Stimulated activated CD4-positive, alpha-beta T cell treated with anti-CD3 and anti-CD28 coated beads, Interleukin-1b, Interleukin-23, amount 100 ng/mL, for 1 hour (primary cell): ENCODE measurements at places on chromosomes 3 and 15.

GRCh38 chr15:31551323-31551722 is 224.7 kb downstream of the KLF13 start:
- no peak for DNase-seq

DNA sequence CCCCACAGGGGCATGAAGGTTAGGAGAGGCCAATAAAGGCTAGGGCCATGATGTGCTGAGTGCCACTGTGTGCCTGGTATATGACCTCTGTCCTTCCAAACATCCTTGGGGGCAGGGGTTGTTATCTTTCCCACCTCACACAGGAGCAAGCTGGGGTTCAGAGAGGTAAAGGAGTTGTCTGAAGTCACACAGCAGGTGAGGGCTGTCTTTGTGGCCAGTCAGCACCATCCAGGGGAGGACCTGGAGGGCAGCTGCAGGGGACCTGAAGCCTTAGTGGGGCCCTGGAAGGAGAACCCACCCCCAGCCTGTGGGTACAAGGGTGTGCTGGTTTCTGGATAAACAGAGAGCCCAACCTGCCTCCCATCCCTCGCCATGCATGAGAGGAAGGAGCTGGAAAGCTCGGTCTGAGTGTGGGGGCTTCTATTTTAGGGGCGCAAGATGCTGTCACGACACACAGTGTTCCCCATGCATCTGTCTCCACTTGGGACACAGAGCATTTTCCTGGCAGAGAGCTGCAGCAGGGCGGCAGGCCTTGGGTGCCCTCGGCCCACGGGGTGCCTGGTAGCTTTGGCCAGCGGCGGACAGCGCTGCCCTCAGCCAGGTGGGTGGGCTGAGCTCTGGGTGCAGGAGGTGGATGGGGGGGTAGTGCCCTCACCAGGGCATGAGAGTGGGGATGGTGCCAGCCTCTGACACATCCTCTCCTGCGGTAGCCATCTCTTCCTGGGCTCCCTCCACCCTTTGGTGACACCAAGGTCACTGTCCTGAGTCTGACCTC is 14.7 kb downstream of the IQSEC1 start:
- no peak for DNase-seq

- DNase-seq = no peak
Measured at GRCh38 chr15:75727031-75727531, 14.4 kb upstream of the CSPG4 start.

DNA sequence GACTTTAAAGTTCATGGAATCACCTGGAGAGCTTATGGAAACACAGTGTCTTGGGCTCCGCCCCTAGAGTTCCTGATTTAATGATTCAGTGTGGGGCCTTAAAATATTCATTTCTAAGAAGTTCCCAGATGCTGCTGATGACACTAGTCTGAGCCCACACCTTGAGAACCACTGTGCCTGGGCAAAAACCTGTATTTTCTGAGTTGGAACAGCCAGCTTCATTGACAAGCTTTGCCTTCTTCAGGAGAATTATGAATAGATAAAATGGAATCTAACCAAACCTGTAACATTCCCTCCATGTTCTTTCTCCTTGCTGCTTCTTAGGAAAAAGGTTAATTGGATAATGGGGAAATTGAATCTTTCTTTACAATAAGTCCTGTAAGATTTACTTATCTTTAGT is 490.7 kb downstream of the DIPK2A start:
- no peak for DNase-seq

DNA sequence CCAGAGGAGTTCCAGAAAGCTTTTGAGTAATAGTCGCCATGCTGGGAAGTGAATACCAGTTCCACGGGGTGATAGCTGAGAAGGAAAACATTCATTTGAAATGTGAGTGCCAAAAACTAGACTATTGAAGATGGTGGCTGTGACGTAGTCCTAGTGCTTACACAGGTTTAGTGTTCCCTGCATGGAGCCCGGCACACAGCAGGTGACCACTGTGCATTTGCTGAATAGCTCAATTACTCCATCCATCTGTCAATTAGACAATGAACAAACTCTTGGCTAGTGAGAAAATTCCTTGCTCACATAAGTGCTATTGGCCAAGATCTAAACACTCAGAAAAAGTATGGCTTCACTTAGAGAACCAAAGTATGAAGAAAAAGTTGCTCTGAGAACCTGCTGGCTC is 448.1 kb upstream of the WNT5A start:
- no peak for DNase-seq

DNA sequence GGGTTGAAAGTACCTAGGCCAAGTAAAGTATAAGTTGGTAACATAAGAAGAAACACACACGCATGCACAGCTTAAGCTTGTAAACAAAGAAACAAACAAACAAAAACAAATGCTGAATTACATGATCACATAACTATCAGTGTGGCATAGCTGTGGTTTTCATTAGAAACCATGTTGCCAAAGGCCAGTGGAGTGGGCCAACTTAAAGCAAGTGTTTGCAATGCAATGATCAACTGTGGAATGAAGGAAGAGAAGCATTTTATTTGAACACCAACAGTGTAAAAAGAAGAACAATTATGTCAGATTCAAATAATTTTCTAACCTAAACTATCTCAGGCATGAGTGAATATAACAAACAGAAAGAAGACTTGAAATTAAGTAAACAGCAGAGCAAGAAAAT is 199.4 kb upstream of the STRIT1 start:
- DNase-seq = no peak

GRCh38 chr3:172104471-172105072 is 65.2 kb downstream of the FNDC3B start:
- DNase-seq = no peak

DNA sequence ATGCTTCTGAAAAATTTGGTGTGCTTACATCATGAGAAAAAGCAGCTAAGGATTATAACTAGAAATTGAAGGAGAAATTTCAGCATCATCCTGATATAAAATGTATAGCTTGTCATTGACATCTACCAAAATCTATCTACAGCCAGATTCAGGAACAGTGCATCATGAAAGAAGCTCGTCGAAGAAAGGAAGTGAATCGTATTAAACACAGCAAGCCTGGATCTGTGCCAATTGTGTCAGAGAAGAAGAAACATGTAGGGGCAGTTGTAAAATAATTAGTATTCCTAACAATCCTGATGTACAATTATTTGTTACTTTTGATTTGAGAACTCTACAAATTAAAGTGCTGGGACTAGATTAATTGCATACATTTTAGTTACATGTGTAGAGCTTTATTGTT is 37.2 kb downstream of the AP4E1 start:
- DNase-seq = no peak

GRCh38 chr3:59717679-59718205 is 667.9 kb upstream of the CFAP20DC start:
- no peak for DNase-seq

- DNase-seq = no peak
Measured at GRCh38 chr15:68384451-68385239, 47.3 kb downstream of the ITGA11 start.

- no peak for DNase-seq
Measured at GRCh38 chr3:170679190-170679589, 93.3 kb upstream of the SLC7A14 start.

DNA sequence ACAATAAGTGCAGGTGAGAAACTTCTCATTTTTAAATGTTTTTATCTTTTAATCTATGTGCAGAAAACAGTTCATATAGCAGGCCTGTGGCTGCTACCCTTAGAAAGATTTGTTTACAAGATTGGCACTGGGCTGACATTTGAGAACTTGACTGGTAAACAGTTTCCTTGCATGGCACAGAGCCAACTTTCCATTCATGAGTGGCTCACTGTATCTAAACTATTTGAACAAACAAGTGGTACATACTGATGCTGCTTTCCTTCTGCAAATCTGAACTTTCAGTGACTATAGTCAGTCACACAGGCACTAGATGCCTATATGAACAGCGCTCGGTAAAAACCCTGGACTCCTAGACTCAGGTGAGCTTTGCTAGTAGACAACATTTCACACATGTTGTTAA is 6.3 kb upstream of the GTPBP8 start:
- DNase-seq = no peak

- DNase-seq = no peak
Measured at GRCh38 chr3:71753701-71754609, at the start of gene GPR27. TSS of gene GPR27 (plus strand) at chr3:71753855. CDS start at chr3:71754050, 195 bp downstream.

DNA sequence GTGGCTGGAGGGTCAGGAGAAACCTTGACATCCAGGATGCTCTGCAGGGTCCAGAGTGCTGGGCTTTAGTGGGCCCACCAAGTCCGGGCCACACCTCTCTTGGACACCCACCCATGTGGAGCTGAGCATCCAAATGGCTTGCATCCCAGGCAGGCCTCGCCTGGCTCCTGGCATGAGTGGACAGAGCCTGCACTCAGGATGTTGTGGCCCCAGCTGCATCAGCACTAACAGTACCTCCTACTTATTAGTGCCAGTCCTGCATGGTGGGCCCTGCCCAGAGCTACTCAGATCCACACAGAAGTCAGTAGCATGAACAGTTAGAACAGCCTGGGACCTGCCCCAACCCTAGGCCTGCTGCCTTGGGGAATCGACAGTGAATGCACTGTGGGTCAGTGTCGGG is 42.2 kb upstream of the MRPS22 start:
- DNase-seq = no peak

DNA sequence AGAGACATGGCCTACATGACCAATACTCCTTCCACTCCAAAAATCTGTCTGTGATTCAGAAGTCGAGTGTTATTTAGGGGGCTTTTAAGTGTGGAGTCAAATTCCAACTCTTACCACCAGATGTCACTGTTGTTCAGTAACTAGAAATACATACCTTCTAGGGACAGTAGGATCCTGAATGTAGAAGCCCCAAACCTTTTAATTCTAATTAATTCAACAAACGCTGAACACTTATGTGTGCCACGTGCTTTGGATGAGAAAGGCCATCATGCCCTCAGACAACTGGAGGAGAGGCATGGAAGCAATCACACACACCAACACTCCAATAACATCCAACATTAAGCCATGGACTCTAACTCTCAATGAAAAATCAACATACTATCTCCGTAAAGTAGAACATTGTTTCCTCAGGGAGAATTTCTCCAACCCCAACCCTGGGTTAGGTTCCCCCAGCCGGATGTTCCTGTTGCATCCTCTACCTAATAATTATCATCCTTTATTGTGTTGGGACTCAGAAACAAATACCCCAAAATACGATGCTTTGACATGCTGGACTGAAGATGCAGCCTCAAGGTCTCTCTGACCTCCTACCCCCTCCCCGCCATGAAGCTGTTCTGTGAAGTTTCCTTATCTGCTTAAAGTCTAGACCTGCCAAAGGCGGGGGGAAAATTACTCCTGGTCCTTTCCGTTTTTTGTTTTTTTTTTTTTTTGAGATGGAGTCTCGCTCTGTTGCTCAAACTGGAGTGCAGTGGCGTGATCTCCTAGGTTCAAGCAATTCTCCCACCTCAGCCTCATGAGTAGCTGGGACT is 8.0 kb upstream of the CCDC13 start:
- no peak for DNase-seq

DNA sequence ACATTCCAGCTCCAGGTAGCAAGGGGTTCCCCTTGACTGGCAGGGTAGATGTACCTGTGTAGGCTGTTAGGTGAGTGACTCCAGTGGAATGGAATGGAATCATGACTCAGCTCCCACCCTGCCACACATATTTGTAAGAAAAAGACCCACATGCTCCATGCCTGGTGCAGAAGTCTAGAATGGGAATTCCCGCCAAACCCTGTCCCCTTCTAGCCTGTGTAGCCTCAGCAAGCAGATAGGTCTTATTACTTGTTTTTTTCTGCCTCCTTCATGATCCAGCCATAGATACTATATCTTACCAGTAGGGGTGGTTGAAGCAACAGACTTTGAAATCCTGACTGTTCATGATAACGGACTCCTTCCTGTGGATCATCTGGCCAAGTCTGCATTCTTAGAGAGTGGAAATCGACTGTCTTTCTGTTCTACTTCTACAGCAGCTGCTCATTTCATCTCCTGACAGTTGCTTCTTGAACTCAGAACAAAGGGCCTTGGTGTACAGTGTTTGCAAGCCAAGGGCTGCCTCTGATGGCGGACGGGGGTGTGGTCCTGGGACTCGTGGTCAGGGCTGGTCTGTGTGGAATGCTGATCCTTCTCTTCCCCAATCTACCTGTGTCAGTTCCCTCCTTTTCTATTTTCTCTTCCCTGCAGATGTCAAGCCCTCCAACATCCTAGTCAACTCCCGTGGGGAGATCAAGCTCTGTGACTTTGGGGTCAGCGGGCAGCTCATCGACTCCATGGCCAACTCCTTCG is 16.3 kb downstream of the SNAPC5 start:
- DNase-seq = no peak

DNA sequence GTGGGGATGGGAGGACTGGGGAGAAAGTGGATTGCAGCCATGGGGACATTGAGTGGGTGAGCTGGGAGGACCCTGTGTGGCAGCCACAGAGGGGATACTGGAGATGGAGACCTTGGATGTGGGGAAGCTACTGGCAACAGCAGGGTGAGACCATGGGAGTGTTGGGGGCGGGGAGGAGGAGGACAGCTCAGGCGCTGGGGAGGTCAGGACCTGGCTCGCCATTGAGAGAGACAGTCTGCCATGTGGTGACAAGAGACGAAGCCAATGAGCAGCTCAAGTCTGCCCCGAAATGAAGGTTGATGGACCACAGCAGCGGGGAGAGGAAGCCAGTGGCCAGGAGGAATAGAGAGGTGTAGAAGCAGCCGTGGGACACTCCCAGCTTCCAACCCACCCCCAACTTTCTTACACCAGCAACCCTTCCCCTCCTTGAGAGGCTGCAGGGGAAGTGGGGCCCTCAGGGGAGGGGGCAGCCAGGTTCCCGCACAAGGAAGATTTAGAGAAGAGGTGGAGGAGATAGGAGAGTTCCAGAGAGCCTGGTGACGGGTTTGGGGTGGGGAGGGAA is 118.1 kb downstream of the ASB7 start:
- no peak for DNase-seq

GRCh38 chr3:181716966-181717365 is 5.2 kb downstream of the SOX2 start:
- DNase-seq = no peak

GRCh38 chr3:168839653-168840052 is 743.9 kb upstream of the GOLIM4 start:
- no peak for DNase-seq

DNA sequence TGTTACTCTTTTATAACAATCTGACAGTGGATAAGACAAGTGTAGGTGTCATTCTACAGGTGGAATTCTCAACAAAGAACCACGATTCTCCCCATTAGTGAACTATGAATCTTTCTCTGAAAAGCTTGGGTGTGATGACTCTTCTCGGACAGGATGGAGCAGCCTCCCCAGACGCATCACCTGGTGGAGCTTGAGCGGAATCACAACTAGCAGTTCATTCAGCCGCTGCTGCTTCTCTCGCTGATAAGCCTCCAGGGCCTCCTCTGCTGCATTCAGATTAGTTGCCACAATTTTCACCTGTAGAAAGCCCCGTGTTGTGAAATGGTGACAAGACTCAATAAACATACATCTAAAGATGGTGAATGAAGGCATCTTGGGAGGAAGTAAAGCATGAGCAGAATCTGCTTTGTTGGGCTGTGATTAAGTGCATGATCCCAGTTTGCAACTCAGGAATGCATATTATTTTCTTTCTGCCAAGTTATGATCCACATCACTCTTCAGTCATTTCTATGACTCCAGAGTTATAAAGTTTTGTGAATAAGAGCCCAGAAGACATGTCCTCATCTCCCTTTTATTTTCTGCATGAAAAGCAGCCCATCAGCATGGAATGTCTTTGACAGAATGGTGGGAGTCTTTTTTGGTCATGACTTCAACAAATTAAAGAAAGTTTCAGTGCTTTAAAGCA is 93.6 kb downstream of the BOC start:
- no peak for DNase-seq
